Cortex of kidney (tissue), 1 donor: ENCODE measurements at places on chromosomes 3 and 15.

DNA sequence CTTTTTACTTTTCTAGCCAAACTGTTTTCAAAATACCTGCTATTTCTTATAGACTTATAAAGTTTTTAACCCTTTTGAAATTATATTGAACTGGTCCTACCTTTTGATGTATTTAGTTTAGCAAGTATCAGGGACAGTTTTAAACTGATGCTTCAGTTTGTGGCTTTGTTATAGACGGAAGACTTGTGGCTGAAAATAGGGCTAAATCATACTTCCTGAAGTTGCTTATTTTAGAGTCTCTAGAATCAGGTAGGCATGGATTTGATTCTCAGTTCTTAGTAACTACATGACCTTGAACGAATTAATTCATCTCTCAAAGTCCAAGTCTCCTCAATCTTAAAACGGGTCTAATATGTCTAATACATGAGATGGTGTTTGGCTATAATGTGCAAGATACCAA lies 322.8 kb downstream of the RAP2B start:
- DNase-seq = no peak

- no peak for DNase-seq
Observed at GRCh38 chr3:146337991-146338390, 87.1 kb upstream of the PLSCR4 start.

DNA sequence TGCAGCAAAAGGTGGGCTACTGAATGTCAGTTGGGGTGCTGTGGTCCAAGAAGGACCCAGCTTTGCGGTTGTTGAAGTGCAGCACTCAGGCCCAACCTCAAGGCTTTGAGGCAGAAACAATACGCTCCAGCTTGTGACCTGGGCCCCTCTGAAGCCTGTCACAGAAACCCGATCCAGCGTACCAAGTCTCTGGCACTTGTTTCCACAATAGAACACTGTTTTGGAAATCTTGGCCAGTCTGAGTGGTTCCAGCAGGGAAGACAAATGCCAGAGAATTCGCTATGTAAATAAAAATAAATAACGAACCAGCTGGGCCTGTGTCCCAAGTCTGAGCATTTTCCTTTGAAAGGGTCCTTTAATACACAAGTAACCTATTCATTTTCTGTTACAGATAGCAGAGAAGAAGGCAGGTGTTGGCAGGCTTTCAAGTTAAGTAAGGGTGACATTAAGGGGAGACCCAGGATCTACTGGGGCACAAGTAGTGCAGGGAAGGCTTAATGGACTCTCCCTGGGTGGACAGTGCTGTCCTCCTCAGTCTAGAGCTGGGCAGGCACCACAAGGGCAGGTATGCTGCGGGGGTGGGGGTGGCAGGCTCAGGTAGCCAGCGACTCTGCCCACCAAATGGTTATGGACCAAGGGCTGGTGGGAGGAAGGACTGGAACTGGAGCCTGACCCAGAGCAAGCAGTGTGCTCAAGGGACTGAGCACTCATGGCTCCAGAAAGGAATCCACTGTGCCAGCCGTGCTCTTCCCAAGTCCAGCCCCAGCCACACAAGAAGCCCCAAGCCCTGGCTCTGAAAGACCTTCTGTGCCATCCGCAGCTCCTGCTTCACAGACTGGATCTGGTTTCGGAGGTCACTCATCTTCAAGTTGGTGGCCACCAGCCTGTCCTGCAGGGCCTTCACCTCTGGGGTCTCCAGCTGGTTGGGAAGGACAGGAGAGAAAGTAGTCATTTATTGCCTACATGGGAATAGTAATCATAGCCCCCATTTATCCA lies 26.3 kb downstream of the CCDC13 start:
- DNase-seq = no peak

DNA sequence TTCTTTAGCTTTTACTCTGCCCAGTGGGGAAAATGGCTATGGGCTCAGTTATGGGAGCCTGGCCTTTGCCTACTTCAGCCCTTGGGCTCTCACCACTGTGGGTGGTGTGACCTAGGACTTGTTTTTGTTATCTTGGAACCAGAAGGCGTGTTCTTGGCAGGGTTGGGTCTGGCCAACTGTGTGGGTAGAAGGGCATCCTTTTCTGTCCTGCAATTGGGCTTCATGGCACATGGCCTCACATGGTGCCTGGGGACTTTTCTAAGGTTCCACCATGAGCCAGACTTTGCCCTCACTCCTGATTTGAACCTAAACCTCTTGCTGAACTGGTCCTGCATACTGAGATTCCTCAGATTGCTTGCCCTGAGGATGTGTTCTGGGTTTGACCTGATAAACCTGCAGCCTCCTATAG lies 1.7 kb downstream of the GLYCTK start:
- no peak for DNase-seq

GRCh38 chr15:62135532-62136134 lies 29.5 kb downstream of the C2CD4B start:
- DNase-seq = no peak

- no peak for DNase-seq
Observed at GRCh38 chr15:29142129-29142747, 127.4 kb downstream of the NSMCE3 start.

DNA sequence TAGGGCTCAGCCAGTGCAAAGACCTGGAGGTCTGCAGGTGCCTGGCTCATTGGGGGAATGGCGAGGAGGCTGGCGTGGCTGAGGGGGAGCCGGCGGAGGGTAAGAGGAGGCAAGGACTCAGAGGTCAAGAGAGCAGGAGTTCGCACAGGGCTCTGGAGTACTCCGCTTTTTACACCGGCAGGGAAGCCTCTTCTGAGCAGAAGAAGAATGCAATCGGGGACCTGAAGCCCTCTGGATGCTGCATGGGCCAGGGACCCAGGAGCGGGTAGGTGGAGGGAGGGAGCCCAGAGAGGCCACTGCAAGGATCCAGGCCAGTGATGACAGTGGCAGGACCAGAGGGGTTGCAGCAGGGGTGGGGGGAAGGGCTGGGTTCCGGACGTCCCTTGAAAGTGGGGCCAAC lies 70.4 kb upstream of the TAMM41 start:
- DNase-seq = no peak

DNA sequence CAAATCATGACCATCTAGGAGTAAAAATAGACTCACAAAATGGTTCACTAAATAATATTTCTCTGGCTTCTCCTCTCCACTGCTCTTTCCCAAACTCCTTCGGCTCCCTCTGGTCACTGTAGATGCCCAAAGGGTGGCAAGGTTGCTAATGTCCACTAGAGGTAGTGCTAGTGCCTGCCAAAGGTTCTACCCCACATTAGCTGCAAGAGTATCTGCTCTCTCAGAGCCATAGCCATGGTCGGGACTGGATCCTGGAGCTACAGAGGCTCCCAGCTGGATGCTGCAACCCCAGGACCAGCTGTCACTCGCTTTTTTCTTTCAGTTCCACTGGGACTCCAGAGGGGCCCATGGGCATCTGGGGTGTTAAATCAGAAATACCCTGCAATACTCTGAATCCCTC lies 8.5 kb downstream of the HTR3D start:
- no peak for DNase-seq

DNA sequence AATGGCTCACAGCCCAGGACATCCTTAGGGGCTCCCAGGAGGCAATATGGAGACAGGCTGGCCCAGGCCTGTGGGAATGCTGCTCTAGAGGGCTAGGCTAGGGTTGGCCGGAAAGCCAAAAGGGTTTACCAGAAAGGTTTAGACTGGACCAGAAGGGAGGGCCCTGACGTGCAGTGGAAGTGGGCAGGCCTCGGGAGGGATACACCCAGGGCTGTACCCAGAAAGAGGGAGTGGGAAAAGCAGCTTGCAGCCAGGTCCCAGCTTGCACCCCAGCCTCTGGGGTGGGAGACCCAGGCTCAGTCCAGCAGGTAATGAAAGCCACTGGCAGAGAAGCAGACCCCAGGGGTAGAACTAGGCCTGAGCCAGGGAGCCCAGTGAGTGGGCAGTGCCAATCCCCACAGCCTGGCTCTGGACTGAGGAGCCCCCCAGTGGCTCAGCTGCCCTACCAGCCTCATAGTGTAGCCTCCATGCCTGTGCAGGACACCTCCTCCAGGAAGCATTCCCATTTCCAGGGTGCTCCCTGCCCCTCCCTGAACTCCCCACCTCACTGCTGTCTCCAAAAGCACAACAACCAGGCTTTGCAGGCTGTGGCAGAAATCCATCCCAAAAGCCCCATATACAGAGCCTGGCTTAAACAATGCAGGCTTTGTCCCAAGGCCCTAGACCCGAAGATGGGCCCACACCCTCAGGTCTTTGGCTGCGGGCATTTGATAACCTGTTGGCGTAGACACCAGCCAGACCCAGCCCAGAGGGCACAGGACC lies 3.5 kb downstream of the GORASP1 start:
- no peak for DNase-seq
